ENCODE measurements at places on chromosomes 7 and 10.
A peak's percentile ranks its signal among the peaks of the same experiment; 100 is the strongest.

GRCh38 chr7:102974366-102975236 is 61.8 kb downstream of the LRRC17 start:
- no peak for DNase-seq

GRCh38 chr7:152660021-152660420 is 15.9 kb downstream of the XRCC2 start:
- no peak for DNase-seq

- no peak for DNase-seq
Measured at GRCh38 chr10:15462253-15462897, 91.3 kb upstream of the FAM171A1 start.

DNA sequence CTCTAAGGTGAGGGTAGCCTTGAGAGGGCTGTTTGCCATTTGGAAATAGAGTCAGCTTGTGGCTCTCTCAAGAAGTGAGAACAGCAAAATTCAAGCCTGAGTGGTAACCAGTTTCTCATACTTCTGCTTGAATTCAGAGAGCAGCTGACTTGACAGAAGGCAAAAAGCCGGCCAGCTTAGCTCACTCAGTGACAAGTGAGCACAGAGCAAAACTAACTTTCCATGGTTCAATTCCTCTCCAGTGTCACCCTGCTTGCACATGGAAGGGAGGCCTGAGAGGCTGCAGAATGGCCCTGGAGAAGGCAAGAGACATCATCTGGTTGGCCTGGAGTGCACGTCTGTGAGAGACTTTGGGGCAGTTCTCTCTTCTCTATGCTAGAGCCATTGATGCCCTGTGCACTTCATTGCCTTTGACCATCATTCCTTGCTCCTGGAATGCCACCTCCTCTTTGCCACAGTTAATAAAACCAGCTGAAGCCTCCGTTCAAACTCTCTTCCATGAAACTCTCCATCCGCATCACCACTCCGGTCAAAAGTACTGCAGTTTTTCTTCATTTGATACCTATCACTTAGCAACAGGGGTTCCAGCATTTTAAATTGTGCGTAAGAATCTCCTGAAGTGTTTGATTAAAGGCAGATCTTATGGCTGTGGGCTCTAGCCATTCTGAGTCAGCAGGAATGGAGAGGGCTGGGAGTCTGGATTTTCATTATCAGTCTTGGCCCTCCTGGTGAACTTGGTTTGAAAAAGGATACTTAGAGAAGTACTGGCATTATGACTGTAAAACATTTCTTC is 69.8 kb upstream of the PIK3CG start:
- DNase-seq, result no peak

DNA sequence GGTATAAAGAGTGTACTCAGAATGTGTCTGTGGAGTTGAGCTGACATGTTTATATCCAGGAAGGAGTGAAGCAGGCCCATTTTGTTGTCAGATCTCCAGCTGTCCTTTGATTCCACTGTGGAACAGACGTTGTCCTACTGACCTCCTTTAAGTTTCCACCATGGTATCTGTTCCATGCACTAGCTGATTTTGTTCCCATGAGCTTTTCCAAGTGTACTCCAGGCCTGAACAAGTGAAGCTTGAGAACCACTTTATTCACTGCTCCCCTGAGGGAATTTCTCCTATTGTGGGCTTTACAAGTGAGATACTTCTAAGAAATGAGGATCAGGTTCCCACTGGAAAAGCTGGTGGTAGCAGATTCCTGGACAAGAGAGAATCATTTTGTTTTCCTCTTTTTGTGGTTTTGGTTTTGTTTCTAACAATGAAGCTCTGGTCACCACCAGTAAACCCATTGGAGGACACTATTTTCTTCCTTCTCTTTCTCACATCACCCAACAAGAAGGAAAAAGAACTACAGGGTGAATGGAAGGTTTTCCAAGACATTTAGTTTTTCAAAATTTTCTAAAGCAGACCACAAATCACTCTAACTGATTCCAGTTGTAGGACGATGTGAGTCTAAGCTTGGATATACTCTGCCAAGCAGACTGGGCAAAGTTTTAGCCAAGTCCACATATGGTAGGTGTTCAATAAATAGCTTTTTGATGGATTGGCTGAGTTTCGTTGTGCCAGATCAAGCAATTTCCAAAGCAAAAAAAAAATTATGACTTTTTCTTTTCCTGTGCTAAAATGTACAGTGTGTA is 144.2 kb downstream of the JCAD start:
- no peak for DNase-seq

DNA sequence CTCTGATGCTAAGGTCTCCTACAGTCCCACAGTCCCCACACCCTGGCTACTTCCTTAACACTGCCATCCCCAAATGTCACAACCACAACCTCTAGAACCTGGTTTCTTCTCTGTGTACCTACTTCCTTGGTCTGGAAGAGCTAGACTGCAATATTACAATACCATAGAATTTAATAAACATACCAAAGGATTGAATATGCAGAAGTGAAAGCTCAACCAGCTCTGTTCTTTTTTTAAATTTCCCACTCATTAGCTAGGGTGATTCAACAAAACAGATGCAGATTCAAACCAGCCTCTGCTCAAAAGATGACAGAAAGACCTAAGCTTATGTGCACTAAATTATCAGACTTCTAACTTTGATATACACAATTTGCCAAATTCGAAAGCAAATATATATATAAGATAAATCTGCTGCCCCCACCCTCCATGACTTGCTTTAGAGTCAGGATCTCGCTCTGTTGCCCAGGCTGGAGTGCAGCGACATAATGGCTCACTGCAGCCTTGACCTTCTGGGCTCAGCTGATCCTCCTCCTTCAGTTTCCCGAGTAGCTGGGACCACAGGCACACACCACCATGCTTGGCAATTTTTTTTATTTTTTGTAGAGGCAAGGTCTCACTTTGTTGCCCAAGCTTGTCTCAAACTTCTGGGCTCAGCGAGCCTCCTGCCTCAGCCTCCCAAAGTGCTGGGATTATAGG is 212.6 kb downstream of the CHCHD3 start:
- no peak for DNase-seq

DNA sequence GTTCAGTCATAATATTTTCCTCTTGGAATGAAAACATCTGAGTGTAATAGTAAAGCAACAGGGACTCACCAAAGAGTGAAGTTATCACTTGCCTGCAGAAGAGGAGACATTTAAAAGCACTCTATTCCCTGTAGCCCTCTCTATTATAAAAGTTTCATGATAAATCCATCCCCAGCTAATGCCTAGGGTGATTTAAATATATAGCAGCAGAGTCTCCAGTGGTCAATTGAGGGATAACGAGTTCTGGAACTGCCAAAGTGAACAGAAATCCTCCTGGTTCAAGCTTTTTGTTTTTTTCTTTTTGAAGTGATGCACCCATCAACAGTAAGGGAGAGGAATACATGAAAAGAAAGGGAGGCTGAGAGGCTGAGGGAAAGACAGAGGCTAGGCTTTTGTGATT is 87.3 kb downstream of the EVX1 start:
- no peak for DNase-seq

- no peak for DNase-seq
Measured at GRCh38 chr10:50362547-50363125, 111.3 kb upstream of the ASAH2 start.

GRCh38 chr10:69374242-69374641 is 42.5 kb downstream of the TACR2 start:
- DNase-seq, result no peak

GRCh38 chr10:129035052-129035827 is 431.8 kb upstream of the MGMT start:
- DNase-seq, result no peak

DNA sequence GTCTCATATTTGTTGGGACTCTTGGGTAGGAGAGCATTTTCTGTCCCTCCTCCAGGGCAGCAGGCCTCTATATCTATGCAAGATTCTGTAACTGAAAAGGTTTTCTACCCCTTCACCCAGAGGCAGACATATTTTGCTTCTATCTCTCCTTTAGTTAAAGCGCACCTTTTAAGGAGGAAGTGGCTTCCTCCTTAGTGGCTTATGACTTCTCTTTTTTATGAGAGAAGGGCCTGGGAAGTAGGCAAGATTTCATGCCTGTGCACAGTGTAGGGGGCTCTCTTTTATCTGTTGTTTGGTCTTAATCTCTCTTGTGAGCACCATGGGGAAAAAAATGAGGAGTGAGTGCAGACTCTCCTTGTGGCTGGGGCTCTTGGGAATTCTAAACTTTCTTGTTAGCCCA is 122.1 kb downstream of the LRMDA start:
- DNase-seq, result peak; percentile 8

DNA sequence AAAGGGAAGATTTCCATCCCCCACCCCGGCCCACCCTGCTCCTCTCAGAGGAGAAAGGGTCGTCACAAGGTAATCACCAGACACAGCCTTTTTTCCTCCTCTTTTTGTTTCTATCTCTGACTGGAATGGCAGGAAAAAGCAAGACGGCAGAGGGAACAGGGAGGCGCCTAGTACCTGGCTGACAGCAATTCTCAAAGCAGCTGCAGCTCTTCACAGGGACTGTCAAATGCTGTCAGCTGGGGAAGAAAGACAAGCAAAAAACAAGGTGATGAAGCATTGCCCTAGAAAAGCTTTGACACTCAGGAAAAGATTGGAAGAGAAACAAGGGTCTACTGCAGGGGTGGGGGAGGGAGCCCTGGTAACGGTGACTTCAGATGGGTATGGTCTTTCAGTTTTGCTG is 52.7 kb downstream of the GNA12 start:
- no peak for DNase-seq

DNA sequence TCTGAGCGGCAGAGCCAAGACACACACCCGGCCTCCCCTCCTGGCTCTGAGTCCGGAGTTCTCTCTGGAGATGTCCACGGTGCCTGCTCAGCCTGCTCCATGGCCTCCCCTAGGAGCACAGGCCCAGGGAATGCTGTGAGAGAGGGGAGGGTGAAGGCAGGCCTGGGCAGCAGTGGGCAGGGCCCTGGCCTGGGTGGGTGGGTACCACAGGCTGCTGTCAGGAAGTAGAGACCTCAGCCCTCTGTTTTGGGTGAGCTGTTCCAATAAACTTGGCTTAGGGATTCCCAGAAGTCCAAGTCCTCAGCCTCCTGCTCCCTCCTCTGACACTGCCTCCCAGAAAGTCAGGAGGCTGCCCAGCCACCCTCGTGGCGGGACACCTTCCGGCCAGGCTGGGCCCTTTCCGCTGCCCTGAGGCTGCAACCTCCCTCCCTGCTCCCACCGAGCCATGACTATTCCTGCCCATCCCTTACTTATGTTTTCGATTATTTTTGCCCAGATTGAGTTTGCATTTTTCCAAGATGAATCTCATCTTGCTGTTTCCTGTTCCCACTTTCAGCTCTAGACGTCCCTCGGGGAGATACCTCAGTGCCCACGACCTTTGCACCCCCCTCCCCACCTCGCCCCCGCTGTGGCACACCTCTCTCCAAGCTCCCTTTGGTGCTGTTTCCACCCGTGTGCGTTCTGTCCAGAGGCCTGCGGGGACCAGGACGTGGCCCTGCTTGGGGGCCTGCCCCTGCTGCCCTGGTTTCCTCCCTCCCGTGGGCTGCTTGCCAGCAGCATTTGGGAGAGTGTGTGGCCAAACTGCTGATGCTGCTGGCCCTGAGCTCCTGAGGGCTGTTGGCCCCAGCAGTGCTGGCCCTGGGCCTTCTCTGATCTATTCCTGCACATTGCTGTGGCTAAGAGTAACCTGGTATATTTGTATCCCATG is 5.8 kb upstream of the POLM start:
- DNase-seq, result no peak

- DNase-seq, result no peak
Measured at GRCh38 chr7:144546782-144547181, 143.3 kb upstream of the NOBOX start.

GRCh38 chr7:48035967-48036478 is 680 bp downstream of the C7orf57 start:
- DNase-seq, result no peak

- no peak for DNase-seq
Measured at GRCh38 chr7:88310956-88311674, 4.4 kb upstream of the STEAP4 start.

GRCh38 chr10:43084812-43085211 is 7.9 kb downstream of the RET start:
- DNase-seq, result no peak

DNA sequence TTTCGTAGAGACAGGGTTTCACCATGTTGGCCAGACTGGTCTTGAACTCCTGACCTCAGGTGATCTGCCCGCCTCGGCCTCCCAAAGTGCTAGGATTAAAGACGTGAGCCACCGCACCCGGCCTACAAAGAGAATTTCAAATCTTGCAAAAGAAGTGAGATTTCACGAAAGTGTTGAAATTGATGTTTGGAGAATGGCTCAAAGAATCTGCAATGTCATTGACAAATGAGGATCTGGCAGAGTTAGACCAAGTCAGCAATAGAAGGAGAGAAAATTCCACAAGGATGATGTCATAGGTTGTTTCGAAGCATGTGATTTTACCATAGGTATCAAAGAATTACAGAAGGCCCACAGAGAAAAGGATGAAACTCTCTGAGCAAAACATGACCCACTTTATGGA is 71.7 kb downstream of the LYZL2 start:
- no peak for DNase-seq

- no peak for DNase-seq
Measured at GRCh38 chr10:118742782-118743181, 12.0 kb downstream of the CACUL1 start.

DNA sequence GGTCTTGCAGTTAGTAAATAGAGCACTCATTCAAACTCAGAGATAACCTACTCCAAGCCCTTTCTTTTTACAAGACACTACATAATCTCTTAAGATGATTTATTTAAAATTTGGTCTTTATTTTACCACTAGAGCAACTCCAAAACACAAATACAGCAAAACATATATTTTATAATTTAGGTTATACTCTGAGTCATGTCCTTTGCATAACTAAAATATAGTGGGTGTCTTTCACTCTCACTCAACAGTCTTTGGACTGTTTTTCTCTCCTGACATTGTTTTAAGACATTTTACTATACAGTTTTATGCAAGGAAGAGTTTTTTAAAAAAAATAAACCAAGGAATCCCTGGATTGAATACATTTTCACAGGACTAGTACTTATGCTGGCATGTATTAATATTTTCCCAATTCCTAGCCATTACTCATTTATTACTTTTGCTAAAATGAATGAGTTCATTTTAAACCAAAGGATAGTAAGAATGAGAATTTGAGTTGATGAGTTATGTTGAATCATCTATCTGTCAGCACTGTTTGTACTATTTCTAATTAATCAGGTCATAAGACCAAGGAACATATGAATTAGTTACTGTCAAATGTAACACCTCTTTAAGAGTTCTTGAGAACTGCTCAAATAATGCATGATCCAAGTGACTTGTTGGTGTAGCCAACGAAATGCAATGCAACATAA is 303.1 kb upstream of the FZD1 start:
- DNase-seq, result no peak

GRCh38 chr10:89022734-89023133 is 32.1 kb downstream of the FAS start:
- no peak for DNase-seq

DNA sequence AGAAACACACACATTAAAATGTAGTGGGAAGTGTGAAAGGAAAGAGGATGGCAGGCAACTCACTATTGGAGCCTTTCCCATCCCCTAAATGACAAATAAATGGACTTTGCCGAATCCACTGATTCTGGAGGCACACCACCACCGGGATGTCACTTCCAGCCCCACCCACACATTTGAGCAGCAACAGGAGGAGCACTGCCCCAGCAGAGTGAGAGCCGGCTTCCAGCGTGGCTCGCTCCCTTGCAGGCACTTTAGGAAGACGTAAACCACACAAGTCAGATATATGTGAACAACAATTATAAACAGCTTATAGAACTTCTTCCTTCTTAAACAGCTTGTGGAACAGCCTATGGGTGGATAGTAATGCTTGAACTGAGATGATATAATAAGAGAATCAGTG is 191.0 kb downstream of the DGKI start:
- DNase-seq, result no peak

- DNase-seq, result no peak
Measured at GRCh38 chr10:132302421-132303310, 5.1 kb downstream of the STK32C start.

GRCh38 chr7:55185941-55186609 is 167.3 kb downstream of the EGFR start:
- DNase-seq, result no peak

All from Jurkat, Clone E6-1 (cell line).